Eye (tissue), 1 donor: ENCODE measurements at places on chromosomes 4 and X.
A peak's percentile ranks its signal among the peaks of the same experiment; 100 is the strongest.

DNA sequence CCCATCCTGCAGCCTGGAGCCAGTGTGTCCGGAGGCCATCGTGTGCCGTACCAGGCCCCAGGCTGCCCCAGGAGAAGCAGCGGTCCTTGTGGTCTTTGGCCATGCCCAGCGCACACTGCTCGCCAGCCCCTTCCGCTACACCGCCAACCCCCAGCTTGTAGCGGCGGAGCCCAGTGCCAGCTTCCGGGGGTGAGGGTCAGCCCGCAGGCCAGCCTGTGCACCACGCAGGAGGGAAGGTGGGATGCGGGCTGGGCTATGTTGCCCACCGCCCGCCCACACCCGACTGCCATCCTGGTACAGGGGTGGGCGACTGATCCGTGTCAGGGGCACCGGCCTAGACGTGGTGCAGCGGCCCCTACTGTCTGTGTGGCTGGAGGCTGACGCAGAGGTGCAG, 7.6 kb upstream of the SRPK3 start:
- DNase-seq = no peak

GRCh38 chr4:140359562-140360427, 13.7 kb upstream of the SCOC start:
- peak; percentile 94 for DNase-seq

DNA sequence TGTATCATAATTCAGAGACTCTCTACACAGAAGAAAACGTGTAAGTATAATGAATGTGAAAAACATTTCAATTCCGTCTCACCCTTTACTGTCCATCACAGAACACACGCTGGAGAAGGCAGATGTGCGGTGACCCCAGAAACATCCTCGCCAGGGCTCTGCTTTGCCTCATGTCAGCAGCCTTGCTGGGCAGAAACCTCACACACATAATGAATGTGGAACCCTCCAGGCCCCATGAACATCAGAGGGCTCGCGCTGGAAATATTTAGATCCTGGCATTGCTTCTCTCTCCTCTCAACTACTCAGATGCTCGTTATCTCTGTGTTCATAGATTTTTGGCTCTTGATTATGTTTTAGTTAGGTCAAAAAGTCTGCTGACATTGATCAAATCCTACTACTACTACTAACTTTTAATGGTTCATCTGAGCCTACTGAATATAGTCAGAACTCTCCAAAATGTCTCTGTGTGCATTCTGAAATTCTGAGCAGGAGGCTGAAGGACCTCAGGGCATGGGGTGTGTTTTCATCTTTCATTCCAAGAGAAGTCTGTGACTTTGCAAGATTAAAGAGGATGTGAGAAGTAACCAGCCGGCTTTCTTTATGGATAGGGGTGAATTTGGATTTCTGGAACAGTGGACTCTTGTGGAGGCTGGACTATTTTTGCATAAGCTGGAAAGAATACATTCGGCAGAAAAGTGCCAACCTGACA, 27.0 kb downstream of the SMIM43 start:
- DNase-seq = peak; percentile 41

DNA sequence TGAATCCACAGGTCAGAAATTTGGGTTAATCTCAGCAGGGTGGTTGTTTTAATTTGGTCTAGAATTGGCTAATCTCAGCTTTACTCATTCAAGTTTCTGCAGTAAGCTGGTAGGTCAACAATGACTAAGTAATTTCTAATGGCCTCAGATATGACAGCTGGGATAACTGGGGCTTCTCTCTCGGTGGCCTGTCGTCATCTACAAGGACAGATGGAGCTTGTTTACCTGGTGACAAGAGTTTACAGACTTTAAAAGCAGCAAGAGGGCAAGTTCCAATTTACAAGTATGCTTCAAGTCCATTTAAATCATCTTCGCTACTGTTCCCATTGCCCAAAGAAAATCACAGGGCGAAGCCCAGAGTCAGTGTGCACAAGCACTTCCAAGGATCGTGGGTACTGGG, 453.9 kb downstream of the PDHA2 start:
- DNase-seq = peak; percentile 35

DNA sequence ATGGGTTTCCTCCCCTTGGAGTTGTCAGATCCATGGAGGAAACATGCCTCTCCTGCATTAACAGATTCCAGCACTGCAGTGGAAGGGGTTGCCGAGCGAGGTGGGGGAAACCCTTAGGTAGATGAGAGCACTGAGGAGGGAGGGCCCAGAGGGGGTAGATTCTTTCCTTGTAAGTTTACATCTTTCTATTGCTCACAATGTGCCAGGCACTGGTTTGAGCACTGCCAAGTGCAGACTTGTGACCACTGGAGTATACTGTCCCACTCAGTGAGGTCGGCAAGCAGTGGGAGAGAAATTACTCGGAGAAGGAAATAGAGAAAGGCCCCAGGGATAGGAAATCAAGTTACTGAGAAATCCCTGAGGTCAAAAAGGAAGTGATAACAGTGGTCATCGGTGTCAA, 27.8 kb upstream of the TMEM154 start:
- no peak for DNase-seq

GRCh38 chr4:114311787-114312186, 286.8 kb upstream of the UGT8 start:
- DNase-seq = no peak

GRCh38 chr4:76447393-76447851, 12.4 kb downstream of the SHROOM3 start:
- no peak for DNase-seq

GRCh38 chr4:81492606-81493230, 21.0 kb upstream of the RASGEF1B start:
- DNase-seq = no peak

DNA sequence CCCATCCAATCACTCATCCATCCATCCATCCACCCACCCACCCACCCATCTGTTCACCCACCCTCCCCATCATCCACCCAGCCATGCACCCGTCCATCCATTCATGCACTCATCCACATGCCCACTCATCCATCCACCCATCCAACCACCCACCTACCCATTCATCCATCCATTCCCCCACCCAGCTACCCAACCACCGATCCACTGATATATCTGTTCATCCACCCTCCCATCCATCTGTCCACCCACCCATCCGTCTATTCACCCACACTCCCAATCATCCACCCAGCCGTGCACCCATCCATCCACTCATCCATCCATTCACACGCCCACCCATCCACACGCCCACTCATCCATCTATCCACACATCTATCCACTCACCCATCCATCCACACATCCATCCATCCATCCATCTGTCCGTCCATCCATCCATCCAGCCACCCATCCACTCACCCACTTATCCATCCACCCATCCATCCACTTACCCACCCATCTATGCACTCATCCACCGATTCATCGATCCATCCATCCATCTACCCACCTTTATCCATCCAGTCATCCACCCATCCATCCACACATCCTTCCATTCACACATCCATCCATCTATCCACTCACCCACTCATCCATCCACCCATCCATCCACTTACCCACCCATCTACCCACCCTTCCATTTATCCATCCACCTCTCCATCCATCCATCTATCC, 28.4 kb downstream of the ASMTL start:
- no peak for DNase-seq

DNA sequence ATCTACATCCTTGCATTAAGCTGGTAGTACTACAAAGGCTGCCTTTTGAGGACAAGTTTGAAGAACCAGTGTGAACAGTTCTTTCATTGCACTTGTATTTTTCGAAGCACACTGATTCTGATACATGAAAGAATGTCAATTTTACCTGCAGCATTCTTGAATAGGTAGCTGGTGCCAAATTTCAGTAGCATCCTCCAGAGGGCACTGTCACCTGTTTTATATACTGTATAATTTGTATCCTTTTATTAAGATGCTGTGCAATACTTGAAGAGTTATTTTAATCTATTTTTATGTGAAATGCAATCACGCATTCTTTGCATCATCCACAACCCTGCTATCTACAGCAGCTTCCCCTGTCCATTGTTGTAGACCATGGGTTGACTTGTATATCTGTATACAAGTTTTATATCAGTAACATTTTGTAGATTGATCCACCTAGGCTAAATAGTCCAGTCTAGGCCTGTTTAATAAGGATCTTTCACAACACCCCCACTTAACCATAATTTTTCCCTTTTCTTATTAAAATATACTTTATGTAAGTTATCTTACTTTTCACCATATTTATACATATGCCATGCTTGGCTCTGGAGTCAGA, 325.7 kb downstream of the PCDH7 start:
- no peak for DNase-seq

- DNase-seq = no peak
Measured at GRCh38 chrX:9135901-9136510, 102.1 kb upstream of the FAM9B start.

- DNase-seq = no peak
Measured at GRCh38 chr4:150305995-150306394, 227.8 kb downstream of the DCLK2 start.

DNA sequence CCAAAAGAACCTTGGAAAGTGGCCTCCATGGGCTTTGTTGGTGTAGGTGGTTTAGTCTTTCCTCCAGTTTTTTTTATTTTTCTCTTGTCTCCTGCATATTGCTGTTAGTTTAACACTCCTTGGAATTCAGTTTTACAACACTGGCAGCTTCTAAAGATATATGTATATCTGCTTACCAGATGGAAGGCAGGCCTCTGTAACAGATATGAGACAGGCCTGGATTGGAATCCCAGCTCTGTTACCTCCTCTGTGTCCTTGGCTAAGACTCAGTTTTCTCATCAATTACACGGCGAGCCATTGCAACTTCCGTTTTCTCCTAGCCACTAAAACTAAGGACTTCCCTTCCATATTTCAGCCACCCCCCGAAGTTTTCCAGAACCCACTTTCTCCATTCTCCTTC, 133.4 kb upstream of the SMAD1 start:
- no peak for DNase-seq

DNA sequence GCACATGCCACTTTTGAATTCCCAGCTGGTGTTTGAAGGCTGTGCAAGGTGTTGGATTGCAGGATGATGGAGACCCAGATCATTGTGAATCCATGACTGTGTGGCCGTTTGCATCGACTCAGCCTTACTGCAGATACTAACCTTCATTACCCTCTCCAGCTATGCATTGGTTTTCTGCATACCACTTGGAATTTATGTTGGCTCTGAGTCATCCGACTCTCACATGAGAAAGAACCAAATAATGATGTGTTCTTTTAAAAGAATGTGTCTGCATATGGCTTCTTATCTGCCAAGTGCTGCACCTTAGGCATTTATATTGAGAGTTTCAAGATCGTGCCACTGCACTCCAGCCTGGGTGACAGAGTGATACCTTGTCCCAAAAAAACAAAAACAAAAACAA, 106.7 kb upstream of the PRKX start:
- no peak for DNase-seq

DNA sequence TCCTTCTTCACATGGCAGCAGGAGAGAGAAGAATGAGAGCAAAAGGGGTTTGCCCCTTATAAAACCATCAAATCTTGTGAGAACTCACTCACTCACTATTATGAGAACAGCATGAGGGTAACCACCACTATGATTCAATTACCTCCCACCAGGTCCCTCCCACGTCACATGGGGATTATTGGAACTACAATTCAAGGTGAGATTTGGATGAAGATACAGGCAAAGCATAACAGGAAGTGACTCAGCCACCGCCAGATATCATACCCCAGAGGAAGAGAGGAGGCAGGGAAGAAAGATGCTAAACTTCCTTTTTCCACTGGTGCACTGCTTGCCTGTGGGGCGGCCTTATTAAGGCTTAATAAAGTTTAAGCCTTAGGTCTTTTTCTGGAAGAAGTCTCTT, 766.1 kb downstream of the KCTD8 start:
- no peak for DNase-seq

DNA sequence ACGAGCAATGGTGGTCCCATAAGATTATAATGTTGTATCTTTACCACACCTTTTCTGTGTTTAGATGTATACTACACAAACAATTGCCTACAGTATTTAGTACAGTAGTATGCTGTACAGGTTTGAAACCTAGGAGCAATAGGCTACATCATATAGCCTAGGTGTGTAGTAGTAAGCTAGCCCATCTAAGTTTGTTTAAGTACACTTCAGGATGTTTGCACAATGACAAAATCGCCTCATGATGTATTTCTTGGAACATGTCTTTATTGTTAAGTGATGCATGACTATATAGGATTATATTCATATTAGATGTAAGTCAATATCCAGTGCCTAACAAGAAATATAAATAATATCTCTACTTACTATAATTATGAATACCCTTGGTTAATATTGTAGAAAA, 104.6 kb downstream of the SLC10A6 start:
- no peak for DNase-seq

- DNase-seq = no peak
Measured at GRCh38 chrX:77977095-77977494, 7.7 kb upstream of the PGAM4 start.

GRCh38 chr4:123786163-123786915, 389.7 kb downstream of the SPRY1 start:
- peak; percentile 10 for DNase-seq

GRCh38 chr4:19992471-19993093, 259.1 kb upstream of the SLIT2 start:
- no peak for DNase-seq

DNA sequence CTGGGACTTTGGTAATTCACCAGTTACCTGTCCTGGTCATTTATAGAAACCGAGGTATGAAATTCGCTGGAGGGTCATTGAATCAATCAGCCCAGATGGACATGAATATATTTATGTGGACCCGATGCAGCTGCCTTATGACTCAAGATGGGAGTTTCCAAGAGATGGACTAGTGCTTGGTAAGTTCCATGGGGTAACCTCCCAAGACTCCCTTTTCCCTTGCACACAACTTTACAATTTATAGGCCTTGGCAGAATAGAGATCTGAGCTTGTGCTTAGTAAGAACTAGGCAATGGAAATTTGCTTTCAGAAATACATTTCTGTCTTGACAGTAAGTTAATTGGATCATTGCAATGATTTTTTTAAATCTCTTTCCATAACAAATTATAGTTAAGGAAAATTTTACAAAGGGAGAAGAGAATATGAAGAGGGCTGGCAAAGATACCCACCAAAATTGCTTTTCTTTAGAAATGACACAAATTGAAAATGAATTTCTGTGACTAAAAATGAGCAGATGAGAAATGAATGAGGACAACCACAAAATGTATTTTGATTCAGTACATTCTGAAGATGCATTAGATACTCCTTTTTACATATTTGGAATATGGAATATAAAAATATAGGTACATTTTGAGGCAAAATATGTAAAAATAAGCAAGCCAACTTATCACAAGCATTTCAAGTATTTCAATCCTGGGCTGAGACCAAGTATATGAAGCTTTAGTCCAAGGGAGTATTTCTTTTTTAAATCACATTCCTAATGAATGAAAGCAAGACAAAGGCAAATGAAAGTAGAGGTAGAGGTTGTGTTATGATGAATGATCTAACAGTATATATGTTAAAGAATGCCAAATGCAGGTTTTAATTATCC, 45.9 kb downstream of the PDGFRA start:
- DNase-seq = no peak

- no peak for DNase-seq
Measured at GRCh38 chrX:68835468-68835867, 6.6 kb downstream of the EFNB1 start.

DNA sequence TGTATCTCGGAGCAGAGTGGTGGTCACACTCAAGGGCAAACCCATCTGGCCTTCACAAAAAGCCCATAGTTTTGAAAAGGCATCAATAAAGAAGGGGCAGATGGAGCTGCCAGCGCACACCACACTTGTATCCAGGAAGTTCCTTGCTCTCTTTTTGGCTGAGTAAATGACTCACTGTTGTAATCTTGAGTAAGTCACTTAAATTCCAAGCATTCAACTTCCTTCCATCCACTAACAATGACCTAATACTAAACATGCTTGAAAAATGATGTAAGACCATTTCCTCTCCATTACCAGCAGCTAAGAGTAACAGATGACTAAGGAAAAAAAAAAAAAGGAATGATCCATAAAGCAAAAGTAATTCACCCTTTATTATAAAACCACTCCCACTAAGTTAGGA, 32.4 kb upstream of the MYOZ2 start:
- peak; percentile 22 for DNase-seq

GRCh38 chr4:8202108-8203051, 3.3 kb downstream of the SH3TC1 start:
- no peak for DNase-seq
